ENCODE measurements at places on chromosomes 12 and 14.

GRCh38 chr12:34399631-34400410, 377.5 kb downstream of the ALG10 start:
- no peak for DNase-seq

- no peak for DNase-seq
Measured at GRCh38 chr12:6262211-6262610, 48.3 kb upstream of the PLEKHG6 start.

GRCh38 chr14:101598159-101598558, 36.9 kb downstream of the DIO3 start:
- DNase-seq: no peak

DNA sequence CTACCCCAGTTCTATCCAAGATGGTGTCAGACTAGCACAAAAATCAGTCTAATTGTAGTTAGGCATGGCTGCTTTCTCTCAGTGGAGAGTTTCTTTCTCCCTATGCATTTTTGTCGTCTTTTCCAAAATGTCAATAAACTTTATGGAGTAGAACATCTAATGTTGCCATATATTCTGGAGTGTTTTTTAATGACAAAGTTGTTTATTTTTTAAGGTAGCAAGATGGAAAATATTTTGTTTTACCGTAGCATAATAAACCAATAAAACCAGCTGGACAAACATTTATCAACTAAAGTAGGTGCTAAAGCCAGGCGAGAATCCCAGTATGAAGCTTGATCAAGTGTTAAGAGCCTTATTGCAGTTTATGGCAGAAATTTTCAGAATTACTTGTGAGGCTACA, 146.3 kb downstream of the TMTC2 start:
- no peak for DNase-seq

GRCh38 chr14:69715725-69716477, 51.0 kb upstream of the SRSF5 start:
- no peak for DNase-seq

DNA sequence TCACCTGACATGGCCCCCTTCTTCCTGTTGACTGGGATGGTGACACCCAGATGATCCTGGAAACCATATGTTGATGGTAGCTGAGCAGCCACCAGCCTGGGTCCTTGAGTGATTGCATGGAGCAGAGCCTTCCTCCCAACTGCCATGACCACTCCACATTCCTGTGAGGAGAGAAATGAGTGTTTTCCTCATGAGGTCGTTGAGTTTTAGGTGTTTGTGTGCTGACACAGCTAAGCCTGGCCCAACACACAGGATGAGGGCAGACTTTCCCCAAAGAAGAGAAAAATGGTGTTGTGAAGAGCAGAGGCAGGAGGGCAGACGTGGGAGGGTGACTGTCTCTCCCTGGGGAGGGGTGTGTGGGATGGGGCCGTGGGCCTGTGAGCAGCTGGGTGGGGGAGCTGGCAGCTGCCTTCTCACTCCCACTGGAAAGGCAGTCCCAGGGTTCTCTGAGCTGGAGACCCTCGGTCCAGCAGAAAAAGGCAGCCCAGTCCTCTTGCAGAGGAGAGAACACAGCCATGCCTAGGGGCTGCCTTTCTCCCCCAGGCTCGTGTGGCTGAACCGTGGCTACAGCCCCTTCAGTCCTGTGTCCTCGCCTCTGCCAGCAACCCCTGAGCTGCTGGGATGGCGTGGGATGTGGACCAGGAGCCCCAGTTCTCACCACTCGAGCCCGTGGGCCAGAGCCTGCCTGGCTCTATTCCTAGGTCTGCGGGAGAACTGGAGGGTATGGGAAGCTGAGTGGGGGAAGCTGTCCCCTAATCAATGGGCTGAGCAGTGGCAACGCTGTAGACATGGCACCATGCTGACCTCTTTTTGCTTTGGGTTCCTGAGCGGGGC, 257.0 kb downstream of the ADGRD1 start:
- DNase-seq: no peak

GRCh38 chr12:77751939-77752338, 78.8 kb upstream of the NAV3 start:
- no peak for DNase-seq

GRCh38 chr14:94793901-94794300, 24.0 kb upstream of the GSC start:
- no peak for DNase-seq

DNA sequence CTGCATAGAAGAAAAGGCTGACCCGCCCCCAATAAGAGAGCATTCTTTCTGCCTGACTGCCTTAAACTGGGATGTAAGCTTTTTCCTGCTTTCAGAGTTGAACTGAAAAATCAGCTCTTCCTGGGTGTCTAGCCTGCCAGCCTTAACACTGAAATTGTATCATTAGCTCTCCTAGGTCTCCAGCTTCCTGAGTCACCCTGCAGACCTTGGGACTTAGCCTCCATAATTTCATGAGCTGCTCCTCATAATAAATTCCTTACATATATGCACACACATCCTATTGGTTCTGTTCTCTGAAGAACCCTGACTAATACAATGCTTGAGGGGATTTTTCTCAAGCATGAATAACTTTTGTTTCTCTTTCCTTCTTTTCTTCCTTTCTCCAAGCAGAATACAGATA, 76.4 kb upstream of the FAR2 start:
- DNase-seq: no peak

GRCh38 chr12:93007544-93007943, 78.4 kb upstream of the EEA1 start:
- no peak for DNase-seq

GRCh38 chr12:102685841-102686240, 205.5 kb upstream of the IGF1 start:
- DNase-seq: no peak

- no peak for DNase-seq
Measured at GRCh38 chr14:56414236-56414635, 165.4 kb upstream of the TMEM260 start.

- DNase-seq: no peak
Measured at GRCh38 chr12:40181490-40181889, 43.3 kb upstream of the LRRK2 start.

GRCh38 chr14:50047274-50047676, 69.1 kb downstream of the VCPKMT start:
- no peak for DNase-seq

GRCh38 chr12:67884596-67884995, 104.7 kb upstream of the IFNG-AS1 start:
- DNase-seq: no peak
